ENCODE measurements at places on chromosomes 3 and 15.

DNA sequence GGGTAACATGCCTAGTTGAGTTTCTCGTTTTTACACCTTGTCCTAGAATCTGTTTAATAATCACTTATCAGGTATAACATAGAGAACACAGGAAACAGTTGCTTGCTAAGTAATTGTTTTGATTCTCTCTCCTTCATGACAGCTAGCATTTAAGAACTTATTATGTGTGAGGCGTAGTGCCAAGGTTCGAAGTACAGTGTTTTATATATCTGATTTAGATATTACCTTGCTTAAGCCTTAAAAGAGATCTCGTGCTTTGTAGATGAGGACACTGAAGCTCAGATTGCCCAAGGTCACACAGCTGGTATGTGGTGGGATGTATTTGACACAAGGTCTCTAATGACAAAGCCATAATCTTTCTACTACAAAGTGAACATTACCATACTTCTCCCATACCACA is 29.0 kb upstream of the IFT57 start:
- DNase-seq: no peak

GRCh38 chr15:52104532-52105004 is 8.0 kb downstream of the BCL2L10 start:
- no peak for DNase-seq

DNA sequence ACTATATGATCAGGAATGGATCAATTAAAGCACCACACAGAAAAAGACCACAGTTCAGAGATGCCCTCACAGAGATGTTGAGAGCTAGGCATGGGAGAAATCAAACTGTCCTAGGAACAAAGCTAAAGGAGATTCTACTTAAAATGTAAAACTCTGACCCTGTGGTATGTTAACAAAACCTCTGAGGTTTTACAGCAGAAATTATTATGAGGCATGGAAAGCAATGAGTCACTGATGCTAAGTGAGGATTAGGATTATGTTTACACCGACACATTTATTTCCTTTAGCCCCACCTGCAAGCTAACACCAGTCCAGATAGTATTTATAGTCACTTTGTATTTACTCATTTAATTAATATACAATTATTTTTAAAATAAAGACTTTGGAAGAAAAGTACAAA is 1242.2 kb downstream of the OTOL1 start:
- no peak for DNase-seq

DNA sequence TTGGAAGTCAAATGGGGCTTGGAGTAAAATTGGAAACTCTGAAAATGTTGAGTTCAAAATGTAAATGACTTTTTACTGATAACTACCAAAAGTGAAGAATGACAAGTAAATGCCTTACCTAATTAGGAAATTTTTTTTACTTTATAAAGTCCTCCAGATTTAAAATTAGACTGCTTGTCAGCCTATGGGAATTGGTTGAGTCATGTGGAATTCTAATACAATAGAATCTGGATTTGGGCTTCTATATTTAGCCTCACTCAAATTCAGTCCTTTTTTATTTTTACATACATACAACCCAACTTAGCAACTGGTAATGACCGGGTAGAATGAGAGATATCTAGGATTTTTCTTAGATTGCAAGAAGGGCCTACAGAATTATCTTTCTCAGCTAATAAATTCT is 158.9 kb upstream of the CADPS start:
- no peak for DNase-seq

Data from AG09309 (cell line).